ENCODE measurements at places on chromosomes 7 and 10.

DNA sequence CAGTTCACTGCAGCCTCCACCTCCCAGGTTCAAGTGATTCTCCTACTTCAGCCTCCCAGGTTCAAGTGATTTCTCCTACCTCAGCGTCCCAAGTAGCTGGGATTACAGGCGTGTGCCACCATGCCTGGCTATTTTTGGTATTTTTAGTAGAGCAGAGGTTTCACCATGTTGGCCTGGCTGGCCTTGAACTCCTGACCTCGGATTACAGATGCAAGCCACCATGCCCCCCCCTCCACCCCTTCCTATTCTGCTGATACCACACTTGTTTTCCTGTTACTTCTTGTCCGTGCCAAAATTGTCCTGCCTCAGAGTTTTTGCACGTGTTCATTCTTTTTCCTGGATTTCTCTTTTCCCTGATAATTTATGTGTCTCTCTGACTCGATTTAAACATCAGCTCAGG is 62.5 kb downstream of the R3HCC1L start:
- no peak for DNase-seq

DNA sequence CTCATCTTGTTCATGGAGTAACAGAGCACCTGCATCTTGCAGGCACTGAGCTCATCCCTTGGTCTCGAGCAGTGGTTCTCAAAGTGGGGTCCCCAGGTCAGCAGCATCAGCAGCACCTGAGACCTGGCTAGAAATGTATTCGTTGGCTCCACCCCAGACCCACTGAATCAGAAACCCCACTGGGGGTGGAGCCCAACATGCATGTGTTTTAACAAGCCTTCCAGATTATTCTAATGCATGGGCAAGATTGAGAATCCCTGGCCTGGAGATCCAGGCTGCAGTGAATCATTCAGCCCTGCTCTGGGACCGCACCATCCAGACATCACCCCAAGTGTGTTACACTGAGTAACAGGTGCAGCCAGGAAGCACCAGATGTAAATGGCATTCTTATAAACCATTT is 85.1 kb upstream of the PPIF start:
- DNase-seq = no peak

DNA sequence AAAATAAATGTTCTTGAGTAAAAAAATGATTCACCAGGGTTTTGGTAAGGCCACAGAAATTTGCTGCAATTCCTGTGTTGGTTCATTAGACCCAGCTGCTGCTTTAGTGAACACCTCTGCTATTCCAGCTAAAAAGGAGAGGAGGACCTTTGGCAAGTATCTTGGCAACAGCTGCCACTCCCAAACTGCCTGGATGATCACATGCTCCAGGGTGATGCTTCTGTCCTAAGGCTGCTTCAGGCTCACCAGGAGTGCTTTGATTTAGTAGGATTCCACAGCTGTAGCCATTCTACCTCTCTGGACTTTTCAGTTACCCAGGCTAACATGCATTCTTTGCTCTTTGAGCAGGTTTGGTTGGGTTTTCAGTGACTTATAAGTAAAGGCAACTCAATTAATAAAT is 82.6 kb upstream of the NPVF start:
- DNase-seq = no peak

DNA sequence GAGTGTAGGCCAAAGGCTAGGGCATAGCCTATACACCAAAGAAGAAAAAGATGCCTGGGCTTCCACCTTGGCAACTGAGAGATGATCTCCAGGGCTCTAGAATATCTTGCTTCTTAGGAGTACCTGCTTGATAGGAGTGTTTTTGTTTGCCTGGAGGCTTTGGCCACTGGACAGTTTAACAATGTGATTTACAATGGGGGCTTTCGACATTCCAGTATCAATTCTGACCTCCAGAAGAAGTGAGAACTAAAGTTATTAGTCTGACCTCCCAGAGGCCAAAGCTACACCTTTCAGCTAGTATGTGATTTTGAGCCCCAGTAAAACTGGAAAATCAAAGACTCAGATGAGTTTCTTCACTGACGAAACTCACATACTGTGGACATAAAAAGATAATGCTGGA is 96.1 kb downstream of the JMJD1C start:
- DNase-seq = no peak

- DNase-seq = no peak
These were observed 109.9 kb downstream of the AHR start for GRCh38 chr7:17408245-17408903.

GRCh38 chr7:55723621-55723941 is 139.0 kb downstream of the SEPTIN14 start:
- DNase-seq = no peak

DNA sequence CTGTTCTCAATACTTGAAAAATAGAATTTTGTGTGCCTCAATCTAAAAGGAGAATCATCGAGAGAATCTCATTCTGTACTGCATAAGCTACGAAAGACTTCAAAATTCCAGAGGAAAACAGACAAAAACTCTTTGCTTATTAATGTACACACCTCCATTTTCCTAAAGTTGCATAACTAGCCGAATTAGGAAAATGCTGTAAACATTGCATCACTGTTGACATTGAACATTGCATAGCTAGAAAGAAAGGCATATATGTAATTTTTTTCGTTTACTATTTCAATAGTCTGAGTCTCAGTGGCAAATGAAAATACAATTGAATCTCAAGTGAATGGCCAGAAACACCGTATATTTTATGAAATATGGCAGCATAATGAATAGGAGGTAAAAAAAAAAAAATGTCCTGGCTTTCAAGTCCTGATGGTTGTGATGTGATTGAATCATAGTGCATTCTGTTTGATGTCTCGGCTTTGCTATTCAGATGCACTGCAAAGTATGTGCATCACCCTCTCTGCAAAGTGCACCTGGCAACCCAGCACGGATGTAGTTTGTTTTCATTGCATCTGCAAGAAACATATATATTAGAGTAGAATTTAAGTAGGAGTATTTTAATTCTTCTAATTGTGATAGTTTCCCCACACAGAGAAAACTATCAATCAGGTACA is 196.7 kb downstream of the VTI1A start:
- no peak for DNase-seq

GRCh38 chr10:92081641-92082040 is 158.1 kb downstream of the BTAF1 start:
- DNase-seq = no peak

- DNase-seq = no peak
These were observed 85.9 kb upstream of the INSIG1 start for GRCh38 chr7:155211761-155212160.

DNA sequence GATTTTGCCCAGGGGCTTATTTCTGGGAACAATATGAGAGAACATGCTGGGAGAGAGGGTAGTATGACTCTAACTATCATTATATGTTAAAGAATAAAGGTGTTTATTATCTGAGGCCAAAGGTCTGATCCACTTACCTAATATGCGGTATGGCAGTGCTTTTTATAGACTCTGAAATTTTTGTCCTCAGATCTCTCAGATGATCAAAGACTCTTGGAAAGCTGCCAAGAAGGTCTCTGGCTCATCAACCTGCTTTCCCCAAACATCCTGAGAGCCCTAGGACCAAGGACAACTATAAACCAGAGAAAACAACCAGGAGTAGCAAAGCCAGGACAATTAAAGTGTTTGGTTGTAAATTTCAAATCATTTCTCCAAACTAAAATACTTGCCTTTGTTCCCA is 255.7 kb upstream of the LRRN3 start:
- DNase-seq = no peak

GRCh38 chr7:133854739-133855138 is 272.4 kb upstream of the LRGUK start:
- DNase-seq = no peak

DNA sequence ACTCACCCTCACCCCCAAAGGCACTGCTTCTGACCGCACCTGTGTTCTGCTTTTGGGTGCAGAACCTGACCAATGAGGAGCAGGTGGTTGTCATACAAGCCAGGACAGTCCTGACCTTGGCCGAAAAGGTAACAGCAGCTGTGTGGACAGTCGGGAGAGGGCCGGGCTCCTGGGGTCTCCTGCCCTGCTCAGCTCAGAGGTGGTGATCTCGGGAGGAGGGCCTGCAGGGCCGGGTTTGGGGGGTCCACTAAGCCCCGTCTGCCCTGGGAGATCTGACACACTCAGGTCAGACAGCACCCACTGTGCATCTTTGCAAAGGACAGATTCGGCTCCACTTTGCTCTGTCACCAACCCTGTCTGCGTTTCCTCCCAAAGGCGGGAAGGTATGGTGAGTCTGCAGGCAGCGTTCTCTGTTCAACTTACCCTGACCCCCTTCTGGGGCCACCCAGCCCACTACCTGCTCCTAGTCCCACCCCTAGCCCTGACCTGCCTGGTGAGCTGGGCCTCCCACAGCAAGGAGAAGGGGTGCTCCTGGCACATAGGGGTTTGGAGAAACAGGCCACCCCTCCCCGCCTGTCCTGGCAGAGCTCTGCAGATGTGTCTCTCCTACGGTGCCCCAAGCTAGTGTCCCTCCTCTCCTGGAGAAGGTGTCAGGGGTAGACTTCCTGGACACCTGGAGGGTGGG is 33.7 kb upstream of the DPYSL4 start:
- no peak for DNase-seq

GRCh38 chr7:22319424-22320403 is 37.2 kb downstream of the RAPGEF5 start:
- no peak for DNase-seq

- no peak for DNase-seq
These were observed 163.9 kb downstream of the JCAD start for GRCh38 chr10:29895456-29895855.

All from T-helper 9 cell (primary cell).